ENCODE measurements at places on chromosomes 16 and 17.

GRCh38 chr16:84190731-84191388 is at the start of gene ADAD2:
TSS of gene ADAD2 (plus strand) at chr16:84191157. CDS start at chr16:84191231, 74 bp downstream.
- no peak within 1 kb of the TSS for H3K27ac ChIP-seq
- H3K4me1 ChIP-seq: peaks cover 21% of the 10 kb centered on the region
- DNase-seq: no peak
- no peaks in the 10 kb centered on the region for H3K36me3 ChIP-seq
- H3K27me3 ChIP-seq: no peaks in the 10 kb centered on the region
- no peak within 1 kb of the TSS for H3K4me3 ChIP-seq

DNA sequence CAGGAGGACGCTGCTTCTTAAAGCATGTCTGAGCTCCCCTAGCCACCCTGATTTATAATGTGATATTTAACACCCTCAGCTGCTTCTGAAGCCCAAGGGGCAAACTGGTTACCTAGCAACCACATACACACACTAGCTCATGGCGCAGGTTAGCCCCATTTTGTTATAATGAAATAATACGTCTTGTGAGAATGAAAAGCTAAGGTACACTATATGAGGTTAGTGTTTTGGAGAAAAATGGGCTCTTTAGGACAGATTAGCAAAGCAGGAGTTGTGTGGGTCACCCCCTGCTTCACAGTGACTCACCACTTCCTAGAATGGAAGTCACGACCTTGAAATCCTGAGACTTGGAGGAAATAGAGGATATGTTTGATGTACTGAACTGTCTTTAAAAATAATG is 404.8 kb upstream of the HSBP1 start:
- H3K36me3 ChIP-seq: no peaks in the 10 kb centered on the region
- DNase-seq: no peak
- no peak overlapping the region for H3K4me3 ChIP-seq
- H3K27ac ChIP-seq: no peak overlapping the region
- H3K27me3 ChIP-seq: peaks cover 2% of the 10 kb centered on the region

DNA sequence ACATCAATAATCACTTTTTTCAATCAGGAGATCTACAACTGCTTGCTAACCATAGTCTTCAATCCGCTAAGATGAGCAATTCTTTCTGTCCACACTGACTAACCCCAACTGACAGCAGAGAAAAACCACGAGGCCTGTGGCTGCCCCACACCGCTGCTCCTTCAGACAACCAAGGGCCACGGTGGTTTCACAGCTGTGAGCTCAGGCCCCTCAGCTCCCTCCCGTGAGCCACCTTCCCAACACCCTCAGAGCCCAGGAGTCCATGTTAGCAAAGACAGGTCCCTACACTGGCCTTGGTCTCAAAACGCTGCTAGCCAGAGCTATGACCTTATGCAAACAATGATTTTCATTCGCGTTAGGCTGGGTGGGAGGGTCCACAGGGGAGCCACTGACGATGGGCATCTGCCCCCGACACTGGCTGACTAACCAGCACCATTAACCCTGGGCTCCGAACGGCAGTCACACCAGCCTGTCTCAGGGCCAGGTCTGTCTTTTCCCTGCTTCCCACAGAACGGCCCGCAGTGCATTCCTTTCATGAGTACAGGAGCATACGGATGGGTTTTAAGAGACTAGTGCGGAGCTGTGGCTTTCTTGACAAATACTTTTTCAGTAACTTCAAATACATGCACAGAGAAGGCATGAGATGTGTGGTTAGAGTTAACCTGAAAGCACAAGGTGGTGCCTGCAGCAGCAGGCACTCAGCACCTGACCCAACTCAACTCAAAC is 67.3 kb downstream of the ANKRD11 start:
- H3K4me1 ChIP-seq: peaks cover 56% of the 10 kb centered on the region
- H3K27ac ChIP-seq: peak overlapping the region; percentile 67
- no peak for DNase-seq
- peaks cover 8% of the 10 kb centered on the region for H3K27me3 ChIP-seq
- H3K36me3 ChIP-seq: no peaks in the 10 kb centered on the region

GRCh38 chr16:85998868-85999729 is 100.1 kb downstream of the IRF8 start:
- H3K27me3 ChIP-seq: peaks cover 2% of the 10 kb centered on the region
- no peak overlapping the region for H3K27ac ChIP-seq
- DNase-seq: no peak
- peaks cover 5% of the 10 kb centered on the region for H3K4me1 ChIP-seq
- H3K4me3 ChIP-seq: no peak overlapping the region
- no peaks in the 10 kb centered on the region for H3K36me3 ChIP-seq

GRCh38 chr17:79479876-79480275 is 131.0 kb downstream of the RBFOX3 start:
- no peak overlapping the region for H3K27ac ChIP-seq
- H3K4me3 ChIP-seq: no peak overlapping the region
- H3K36me3 ChIP-seq: peaks cover 7% of the 10 kb centered on the region
- no peak for DNase-seq
- H3K27me3 ChIP-seq: peaks cover 4% of the 10 kb centered on the region

DNA sequence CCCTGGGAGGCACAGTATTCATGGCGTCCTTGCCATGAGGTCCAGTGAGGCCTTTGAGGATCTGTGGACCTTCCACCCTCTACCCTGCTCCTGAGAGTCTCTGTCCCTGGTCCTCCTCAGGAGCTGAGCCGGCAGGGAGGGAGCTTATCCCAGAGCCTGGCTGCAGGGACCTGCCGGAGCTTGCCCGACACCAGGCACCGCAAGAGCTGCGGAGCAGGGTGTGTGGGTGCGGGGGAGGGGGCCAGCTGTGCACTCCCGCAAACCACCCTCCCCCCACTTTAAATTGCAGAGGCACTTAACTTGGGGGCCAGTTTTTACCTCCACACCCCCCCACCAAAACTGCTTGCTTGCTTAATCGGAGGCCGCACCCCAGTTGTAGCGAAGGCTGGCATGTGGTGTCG is 609 bp upstream of the ZNF750 start:
- no peak overlapping the region for H3K27ac ChIP-seq
- peaks cover 18% of the 10 kb centered on the region for H3K36me3 ChIP-seq
- no peak overlapping the region for H3K4me3 ChIP-seq
- peaks cover 48% of the 10 kb centered on the region for H3K4me1 ChIP-seq
- peaks cover 7% of the 10 kb centered on the region for H3K27me3 ChIP-seq
- no peak for DNase-seq

DNA sequence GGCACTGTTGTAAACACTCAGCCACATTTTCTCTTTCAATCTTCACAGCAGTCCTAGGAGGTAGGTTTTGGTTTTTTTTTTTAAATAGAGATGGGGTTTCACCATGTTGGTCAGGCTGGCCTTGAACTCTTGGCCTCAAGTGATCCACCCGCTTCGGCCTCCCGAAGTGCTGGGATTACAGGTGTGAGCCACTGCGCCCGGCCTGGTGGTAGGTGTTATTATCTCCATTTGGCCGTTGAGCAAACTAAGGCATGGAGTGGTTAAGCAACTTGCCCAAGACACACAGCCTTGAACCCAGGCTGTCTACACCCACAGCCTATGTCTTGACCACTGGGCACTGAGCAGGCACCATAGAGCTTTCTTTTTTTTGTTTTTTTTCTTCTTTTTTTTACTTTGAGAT is 8.6 kb downstream of the SGCA start:
- DNase-seq: no peak
- peaks cover 6% of the 10 kb centered on the region for H3K4me1 ChIP-seq
- no peak overlapping the region for H3K27ac ChIP-seq
- no peak overlapping the region for H3K4me3 ChIP-seq
- H3K36me3 ChIP-seq: peaks cover 1% of the 10 kb centered on the region
- peaks cover 4% of the 10 kb centered on the region for H3K27me3 ChIP-seq

GRCh38 chr17:14156689-14157088 is 80.0 kb downstream of the CDRT15 start:
- H3K27me3 ChIP-seq: peaks cover 3% of the 10 kb centered on the region
- H3K4me3 ChIP-seq: no peak overlapping the region
- H3K36me3 ChIP-seq: no peaks in the 10 kb centered on the region
- DNase-seq: no peak

GRCh38 chr17:55259684-55260111 is 5.1 kb upstream of the HLF start:
- DNase-seq: no peak
- no peak overlapping the region for H3K4me3 ChIP-seq
- peaks cover 4% of the 10 kb centered on the region for H3K27me3 ChIP-seq
- no peak overlapping the region for H3K27ac ChIP-seq

- H3K4me3 ChIP-seq: no peak overlapping the region
- peaks cover 59% of the 10 kb centered on the region for H3K36me3 ChIP-seq
- peaks cover 1% of the 10 kb centered on the region for H3K27me3 ChIP-seq
- DNase-seq: no peak
Observed at GRCh38 chr16:10410469-10410868, 24.6 kb downstream of the ATF7IP2 start.

- peaks cover 3% of the 10 kb centered on the region for H3K4me1 ChIP-seq
- no peaks in the 10 kb centered on the region for H3K36me3 ChIP-seq
- peaks cover 7% of the 10 kb centered on the region for H3K27me3 ChIP-seq
- no peak overlapping the region for H3K27ac ChIP-seq
- H3K4me3 ChIP-seq: no peak overlapping the region
Observed at GRCh38 chr17:83055911-83056582, 23.4 kb upstream of the METRNL start.

GRCh38 chr16:6629110-6629509 is 703.5 kb upstream of the RBFOX1 start:
- no peaks in the 10 kb centered on the region for H3K27me3 ChIP-seq
- H3K4me1 ChIP-seq: no peaks in the 10 kb centered on the region
- H3K36me3 ChIP-seq: no peaks in the 10 kb centered on the region
- H3K4me3 ChIP-seq: no peak overlapping the region
- H3K27ac ChIP-seq: no peak overlapping the region

- H3K27ac ChIP-seq: no peak overlapping the region
- H3K4me1 ChIP-seq: no peaks in the 10 kb centered on the region
- H3K36me3 ChIP-seq: peaks cover 21% of the 10 kb centered on the region
- H3K4me3 ChIP-seq: no peak overlapping the region
- DNase-seq: no peak
Observed at GRCh38 chr16:86531641-86532525, 21.6 kb downstream of the FOXF1 start.

DNA sequence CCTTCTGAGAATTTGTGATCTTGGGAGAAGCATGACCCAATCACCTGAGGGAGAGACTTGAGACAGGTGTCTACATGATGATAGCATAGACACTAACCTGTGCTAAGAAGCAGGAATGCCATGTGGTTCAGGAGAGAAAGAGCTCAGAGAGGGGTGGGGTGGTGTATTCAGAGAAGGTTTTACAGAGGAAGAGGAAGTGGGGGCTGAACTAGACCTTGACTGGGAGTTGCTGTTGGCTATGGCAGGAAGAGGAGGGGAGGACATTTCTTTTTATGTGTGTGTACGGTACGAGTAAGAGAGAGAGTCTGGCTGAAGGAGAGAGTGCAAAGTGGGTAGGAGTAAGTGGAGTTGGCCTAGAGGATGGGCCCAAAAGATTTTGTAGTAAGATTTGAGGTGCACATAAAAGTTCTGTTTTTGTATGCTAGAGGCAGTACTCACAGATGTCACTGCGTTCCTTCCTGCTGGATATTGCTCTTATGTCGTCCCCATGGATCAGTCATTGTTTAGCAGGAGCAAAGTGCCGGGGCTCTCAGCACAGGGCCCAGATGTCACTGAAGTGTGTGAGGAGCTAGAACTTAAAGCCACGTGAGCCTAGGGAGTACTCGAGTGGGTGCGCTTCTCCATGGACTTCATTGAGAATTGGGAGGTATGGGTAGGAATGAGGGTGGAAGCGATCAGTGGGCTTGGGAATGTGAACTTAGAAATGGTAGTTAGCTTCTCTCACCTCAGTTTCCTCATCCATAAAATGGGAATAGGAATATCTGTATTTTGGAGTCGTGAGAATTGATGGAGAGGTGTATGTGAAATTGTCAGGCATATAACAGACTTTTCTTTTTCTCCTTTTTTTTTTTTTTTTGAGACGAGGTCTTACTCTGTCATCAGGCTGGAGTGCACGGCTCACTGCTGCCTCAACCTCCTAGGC is 22.1 kb downstream of the SLC7A6 start:
- peaks cover 8% of the 10 kb centered on the region for H3K36me3 ChIP-seq
- H3K4me1 ChIP-seq: peaks cover 51% of the 10 kb centered on the region

DNA sequence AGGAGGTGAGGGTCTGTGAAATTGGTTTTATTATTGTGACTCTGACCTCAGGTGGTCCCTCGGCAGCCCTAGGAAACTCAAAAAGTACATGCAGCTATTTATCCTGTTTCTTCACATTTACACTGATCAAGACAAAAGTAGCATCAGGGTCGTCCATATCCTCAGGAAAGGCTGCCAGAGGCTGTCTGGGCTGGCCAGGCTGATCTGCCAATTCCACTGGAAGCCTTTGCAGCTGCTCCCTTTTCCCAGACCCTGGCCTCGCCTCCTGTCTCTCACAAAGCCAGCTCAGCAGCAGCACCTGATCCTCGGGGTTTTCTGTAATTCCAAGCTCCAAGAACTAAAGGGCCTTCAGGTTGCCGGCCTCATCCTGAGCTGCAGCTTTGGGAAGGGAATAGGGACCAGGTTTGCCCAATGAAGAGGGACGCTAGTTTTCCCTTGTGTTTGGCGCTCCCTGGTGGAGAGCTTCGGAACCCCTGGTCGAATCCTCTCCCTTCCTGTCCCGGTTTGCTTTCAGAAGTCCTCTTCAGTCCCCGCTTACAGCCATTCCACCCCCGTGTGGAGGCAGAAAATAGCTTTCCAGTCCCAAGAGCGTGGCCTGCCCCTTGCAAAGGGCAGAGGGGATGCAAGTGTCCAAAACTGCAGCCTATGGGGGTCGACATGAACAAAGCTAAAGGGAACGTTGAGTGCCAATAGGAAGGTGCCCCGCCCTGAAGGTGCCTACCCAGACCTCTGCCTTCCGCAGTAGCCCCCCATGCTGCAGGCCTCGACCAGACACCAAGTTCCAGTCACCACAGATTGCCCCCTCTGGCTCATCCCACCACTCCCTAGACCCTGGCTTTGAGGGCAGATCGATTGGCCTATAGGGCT is 13.4 kb downstream of the MFSD6L start:
- no peak overlapping the region for H3K4me3 ChIP-seq
- H3K27me3 ChIP-seq: no peaks in the 10 kb centered on the region
- peaks cover 3% of the 10 kb centered on the region for H3K4me1 ChIP-seq
- peak; percentile 92 for DNase-seq

DNA sequence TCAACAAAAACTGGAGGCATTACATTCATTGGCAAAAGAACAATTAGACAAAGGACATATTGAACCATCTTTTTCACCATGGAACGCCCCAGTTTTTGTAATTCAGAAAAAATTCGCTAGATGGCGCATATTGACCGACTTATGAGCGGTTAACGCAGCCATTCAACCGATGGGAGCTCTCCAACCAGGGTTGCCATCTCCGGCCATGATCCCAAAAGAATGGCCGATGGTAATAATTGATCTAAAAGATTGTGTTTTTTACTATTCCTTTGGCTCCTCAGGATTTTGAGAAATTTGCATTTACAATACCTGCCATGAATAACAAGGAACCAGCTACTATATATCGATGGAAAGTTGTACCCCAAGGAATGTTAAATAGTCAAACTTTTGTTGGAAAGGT is 21.4 kb downstream of the ALOX15B start:
- no peak overlapping the region for H3K27ac ChIP-seq
- no peak overlapping the region for H3K4me3 ChIP-seq
- peak; percentile 73 for DNase-seq
- peaks cover 21% of the 10 kb centered on the region for H3K27me3 ChIP-seq
- peaks cover 26% of the 10 kb centered on the region for H3K4me1 ChIP-seq

- no peak for DNase-seq
- H3K27ac ChIP-seq: no peak overlapping the region
- no peak overlapping the region for H3K4me3 ChIP-seq
- no peaks in the 10 kb centered on the region for H3K27me3 ChIP-seq
- H3K36me3 ChIP-seq: peaks cover 3% of the 10 kb centered on the region
- no peaks in the 10 kb centered on the region for H3K4me1 ChIP-seq
Observed at GRCh38 chr17:59863616-59864015, 29.1 kb downstream of the TUBD1 start.

GRCh38 chr17:44837196-44837595 is 7.1 kb upstream of the GJC1 start:
- H3K27me3 ChIP-seq: no peaks in the 10 kb centered on the region
- no peaks in the 10 kb centered on the region for H3K4me1 ChIP-seq
- H3K4me3 ChIP-seq: no peak overlapping the region
- DNase-seq: no peak

Measured in endothelial cell (in vitro differentiated cells).